Placental pericyte (primary cell): ENCODE measurements at places on chromosomes 11 and 22. TPM values are rescaled to one million over a fixed set of nuclear protein-coding genes. Genes with fewer than 3 reads are reported as not detected.

OR52J3 gene
- total RNA-seq = not detected in 2 replicates

C11orf87 gene
- not detected in 2 replicates for total RNA-seq

RAPSN gene
- 0.14 and 0.44 TPM in 2 replicates for total RNA-seq

TUBA8 gene
- 0.43 and 0.66 TPM in 2 replicates for total RNA-seq

EIF4G2 gene
- total RNA-seq = 748 and 1,238 TPM in 2 replicates

CD248 gene
- 111 and 123 TPM in 2 replicates for total RNA-seq
